ENCODE measurements at places on chromosomes 1 and 21.
A peak's percentile ranks its signal among the peaks of the same experiment; 100 is the strongest.

DNA sequence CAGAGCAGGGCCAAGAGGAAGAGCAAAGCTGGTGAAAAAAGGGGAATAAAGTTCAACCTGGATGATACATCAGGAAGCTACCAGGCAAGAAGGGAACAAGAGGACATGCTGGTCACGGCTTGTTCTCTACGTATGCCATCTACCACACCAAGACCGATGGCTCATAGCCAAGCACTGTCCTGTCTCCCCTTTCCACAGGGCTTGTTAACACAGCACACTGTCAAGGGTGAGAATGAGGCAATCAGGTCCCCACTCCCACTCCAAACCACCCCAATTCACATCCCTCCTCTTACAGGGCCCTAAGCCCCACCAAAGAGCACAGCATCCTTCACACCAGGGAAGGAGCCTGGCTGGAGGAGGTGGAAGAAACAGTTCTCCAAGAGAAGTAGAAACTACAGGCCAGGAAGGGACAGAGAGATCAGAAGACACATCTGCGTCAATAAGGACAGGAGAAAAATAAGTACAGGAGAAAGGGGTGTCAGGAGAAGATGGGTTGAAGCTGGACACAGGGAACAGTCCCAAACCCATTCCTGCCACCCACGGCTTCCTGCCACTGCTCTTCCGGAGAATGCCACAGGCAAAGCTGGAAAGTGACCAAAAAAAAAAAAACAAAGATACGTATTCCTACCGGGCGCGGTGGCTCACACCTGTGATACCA lies 923 bp upstream of the SHC1 start:
- DNase-seq, result no peak

GRCh38 chr1:226697151-226697928 lies 41.7 kb downstream of the ITPKB start:
- no peak for DNase-seq

DNA sequence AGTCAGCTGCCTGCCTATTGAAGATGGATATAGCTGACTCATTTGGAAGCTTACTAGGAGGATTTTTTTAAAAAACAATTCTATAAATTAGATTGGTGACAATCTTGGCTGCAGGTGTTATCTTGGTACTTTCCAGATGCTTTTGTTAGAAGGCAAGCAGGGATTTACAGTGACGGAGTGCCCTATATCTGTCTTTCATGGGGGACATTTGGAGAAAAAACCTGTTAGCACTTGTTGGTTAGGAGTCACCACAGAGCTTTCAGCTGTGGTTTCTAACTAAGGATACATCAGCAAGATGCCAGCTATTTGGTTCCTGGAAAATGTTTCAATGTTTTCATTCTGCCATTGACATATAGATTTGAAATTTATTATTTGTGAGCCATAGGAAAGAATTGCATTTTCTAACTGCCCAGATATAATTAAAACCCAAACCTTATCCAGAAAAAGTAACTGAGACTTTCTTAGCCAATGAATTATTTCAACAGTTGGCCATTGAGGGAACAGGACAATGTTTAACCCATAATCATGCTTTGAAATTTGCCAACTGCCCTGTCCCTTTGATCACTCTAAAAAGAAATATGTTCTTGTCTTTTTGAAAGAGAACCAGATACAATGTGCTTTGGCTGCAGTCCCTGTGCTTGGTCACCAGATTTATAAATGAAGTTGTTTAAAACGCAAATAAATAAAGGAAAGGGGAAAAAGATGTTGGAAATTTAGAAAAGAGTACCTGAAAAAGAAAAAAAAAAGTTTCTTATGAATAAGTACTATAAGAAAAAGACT lies 761.0 kb upstream of the CXADR start:
- DNase-seq, result no peak

GRCh38 chr1:39779821-39780220 lies 8.7 kb upstream of the OXCT2 start:
- no peak for DNase-seq

- DNase-seq, result no peak
Observed at GRCh38 chr1:3469849-3470649, 15.6 kb downstream of the ARHGEF16 start.

DNA sequence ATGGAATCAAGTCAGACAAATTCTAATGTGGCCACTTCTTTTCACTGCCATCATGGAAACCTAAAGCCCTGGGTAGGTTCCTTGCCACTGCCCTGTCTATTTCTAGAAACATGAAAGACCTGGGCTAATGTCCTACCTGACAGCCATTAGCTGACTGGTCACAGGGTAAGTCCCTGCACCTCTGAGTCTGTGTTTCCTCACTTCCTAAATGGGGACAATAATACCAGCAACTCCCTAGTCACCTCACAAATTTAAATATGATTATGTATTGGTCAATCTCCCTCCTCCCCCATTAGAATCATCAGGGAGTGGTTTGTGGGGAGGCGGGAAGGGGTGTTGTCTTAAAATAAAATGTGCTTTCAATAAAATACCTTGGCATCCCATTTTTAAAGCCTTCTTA lies 2.2 kb downstream of the CREG1 start:
- no peak for DNase-seq

GRCh38 chr1:156711011-156711817 lies 5.8 kb upstream of the CRABP2 start:
- DNase-seq, result peak; percentile 79

DNA sequence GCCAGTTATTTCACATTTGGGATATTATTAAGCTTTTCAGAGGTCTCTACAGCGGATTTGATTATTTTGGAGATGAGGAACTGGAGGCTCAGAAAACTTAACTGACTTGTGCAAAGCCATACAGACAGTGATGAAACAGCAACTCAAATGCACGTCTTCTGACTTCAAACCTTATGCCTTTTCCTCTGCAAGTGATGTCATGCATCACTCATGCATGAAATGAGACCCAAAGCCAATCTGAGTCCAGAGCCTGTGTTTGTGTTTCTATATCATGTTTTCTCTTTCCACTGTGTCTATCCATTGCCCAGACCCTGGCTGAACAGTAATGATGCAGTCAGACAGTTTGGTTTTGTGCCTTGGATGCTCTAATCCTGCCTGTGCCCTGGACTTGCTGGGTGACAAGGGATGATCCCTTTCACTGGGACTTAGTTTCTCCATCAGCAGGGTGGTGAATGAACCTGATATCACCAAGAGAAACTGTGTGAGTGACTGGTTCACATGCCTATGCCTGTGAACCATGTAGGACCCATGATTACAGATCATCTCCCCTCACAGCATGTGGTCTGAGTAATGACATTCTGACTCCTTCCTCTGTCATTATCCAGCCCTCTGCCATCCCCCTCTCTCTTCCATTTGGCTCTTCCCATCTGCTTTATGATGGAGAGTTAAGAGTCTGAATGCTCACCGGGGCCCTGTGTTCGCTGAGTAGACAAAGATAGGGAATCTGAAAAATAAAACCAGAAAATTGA lies 33.4 kb downstream of the SLAMF6 start:
- no peak for DNase-seq

GRCh38 chr1:219568733-219569132 lies 44.2 kb downstream of the ZC3H11B start:
- no peak for DNase-seq

DNA sequence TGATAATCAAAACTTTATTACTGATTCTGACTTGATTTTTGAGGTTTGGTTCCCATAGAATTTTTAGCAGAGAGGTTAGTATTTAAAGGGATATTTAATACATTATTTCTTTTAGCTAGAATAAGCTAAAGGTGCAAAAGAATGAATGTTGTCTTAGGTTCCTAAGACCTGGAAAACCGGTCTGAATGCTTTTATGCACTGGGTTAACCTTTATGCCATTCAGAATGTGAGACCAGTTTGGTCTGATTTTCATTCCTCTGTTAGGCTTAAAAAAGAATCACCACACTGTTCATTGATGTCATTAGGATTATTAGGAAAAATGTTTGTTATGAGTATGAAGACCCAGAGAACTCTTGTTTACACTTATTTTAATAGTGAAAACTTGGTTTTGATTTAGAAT lies 30.1 kb downstream of the RAP1A start:
- no peak for DNase-seq

DNA sequence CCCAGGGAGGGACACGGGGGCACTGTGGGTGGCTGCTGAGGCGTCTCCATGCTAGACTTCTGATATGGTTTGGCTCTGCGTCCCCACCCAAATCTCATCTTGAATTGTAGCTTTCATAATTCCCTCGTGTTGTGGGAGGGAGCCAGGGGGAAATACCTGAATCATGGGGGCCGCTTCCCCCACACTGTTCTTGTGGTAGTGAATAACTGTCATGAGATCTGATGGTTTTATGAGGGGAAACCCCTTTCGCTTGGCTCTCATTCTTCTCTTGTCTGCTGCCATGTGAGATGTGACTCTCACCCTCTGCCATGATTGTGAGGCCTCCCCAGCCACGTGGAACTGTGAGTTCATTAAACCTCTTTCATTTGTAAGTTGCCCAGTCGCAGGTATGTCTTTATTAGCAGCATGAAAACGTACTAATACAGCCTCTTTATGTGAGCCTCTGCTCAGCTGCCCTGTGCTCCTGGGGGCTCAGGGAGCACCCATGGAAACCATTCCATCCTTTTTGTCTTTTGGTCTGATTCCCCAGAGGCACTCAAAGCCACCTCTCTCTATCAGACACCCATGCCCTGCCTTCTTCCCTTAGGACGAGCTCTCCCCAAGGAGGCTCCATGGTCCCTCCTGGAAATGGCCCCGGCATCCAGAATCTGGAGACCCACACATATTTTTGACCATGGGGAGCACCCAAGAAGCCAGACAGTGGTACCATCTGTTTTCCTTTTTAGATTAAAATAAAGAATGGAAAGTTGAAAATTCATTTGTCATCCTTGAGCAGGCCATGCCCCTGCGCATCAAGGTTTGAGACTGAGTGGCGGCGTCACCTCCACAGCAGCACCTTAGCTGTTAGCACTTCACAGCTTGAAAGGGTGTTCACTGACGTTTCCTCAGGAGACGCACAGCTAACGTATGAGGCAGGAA lies 65.9 kb upstream of the FAM20B start:
- no peak for DNase-seq

GRCh38 chr21:34888569-34889319 lies 160.4 kb downstream of the RUNX1 start:
- DNase-seq, result peak; percentile 94

DNA sequence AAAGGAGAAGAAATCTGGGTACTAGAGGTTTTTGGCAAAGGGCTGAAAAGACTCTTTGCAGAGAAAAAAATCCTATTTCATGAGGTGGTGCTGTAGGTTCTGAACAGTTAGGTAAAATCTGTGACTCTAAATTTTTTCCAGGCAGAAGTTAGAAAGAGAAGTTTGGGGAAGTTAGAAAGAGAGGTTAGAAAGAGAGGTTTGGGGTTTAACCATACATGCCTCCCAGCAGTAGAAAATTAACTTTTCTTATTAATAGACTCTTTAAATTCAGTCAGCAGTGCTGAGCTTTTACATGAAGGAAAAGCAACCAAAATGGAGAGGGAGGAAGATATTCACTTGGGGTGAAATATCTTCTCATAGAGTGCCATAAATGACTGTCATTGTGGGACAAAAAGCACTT lies 12.2 kb downstream of the AMY1C start:
- no peak for DNase-seq

- DNase-seq, result no peak
Observed at GRCh38 chr1:94595658-94596057, 54.1 kb upstream of the F3 start.

GRCh38 chr1:62905872-62906271 lies 121.9 kb downstream of the ATG4C start:
- peak; percentile 28 for DNase-seq

GRCh38 chr1:90262791-90263190 lies 267.9 kb downstream of the ZNF326 start:
- DNase-seq, result no peak

GRCh38 chr1:153803470-153804056 lies 28.4 kb downstream of the SLC27A3 start:
- no peak for DNase-seq

DNA sequence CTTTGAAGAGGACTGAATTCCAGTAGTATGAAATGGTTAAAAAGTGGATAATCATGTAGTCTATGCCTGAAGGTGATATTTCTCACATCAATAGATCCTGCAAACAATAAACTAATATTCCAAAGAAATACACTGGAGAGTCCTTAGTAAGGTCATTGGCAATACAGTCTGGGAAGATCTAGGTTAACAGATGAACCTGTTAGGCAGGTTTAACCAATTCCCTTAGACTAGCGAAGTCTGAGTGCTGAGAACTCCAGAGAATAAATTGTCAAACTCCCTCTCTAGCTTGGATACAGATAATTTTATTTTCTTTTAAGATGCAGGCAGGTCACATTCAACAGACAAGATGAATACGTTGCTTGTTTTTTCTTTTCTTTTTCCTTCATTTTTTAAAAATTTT lies 2.4 kb downstream of the GPR157 start:
- no peak for DNase-seq

GRCh38 chr1:11428789-11429188 lies 50.2 kb upstream of the DISP3 start:
- DNase-seq, result no peak

GRCh38 chr1:244444854-244445253 lies 6.9 kb downstream of the ADSS2 start:
- no peak for DNase-seq

GRCh38 chr21:36584980-36585940 lies 105.3 kb upstream of the CLDN14 start:
- DNase-seq, result no peak

DNA sequence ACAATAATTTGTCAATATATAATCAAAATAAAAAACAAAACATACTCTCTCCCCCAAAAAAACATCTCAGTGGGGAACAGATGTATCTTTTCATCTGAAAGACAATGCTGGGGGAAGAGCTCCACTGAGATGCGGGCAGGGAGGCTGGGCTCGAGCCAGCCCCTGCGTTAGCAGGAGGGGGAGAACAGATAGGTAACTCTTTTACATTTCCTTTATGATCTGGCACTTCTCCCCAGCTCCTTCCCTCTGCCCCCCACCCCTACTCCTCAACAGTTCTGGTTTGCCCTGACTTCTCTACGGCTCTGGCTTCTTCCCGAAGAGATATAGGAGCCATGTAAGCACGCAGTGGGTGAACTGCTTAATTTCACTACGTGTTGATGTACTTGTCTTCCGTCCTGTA lies 12.4 kb downstream of the LEPR start:
- no peak for DNase-seq

DNA sequence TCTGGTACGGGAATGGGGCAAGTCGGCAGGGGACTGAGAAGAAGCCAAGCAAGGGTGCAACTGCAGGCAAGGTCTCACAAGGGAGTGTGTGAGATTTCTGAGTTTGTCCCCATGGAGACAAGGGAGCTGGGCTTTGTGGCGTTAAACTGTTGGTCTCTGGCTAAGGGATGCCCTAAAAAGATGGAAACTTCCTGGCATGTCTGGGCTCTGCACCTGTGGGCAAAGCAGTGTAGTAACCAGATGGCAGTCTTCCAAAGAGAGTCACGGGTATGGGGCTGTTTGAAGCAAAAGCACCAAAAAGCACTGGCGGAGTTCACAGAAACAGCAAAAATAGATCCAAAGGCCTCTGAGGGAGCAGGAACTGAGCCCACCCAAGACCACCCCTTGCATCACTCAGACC lies 104.8 kb upstream of the SLC44A3 start:
- no peak for DNase-seq

GRCh38 chr1:109620401-109620791 lies 759 bp downstream of the AMPD2 start:
- DNase-seq, result peak; percentile 77

DNA sequence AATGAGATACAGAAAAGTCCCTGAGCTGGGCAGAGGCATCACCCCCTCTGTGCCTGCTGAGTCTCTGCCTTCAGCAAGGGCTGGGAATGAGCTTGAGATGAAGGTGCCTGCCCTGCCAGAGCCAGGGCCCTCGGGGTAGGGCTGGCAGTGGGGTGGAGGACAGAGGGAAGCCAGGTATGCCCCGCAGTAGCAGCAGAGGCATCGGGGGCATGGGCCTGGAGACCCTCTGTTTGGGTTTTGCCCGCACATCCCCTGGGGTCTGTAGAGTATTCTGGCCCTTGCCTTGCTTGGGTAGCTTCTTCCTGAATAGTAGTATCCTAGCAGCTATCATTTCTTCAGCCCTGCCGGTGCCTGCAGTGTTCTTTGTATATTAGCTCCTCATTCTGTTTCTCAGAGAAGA lies 33.0 kb downstream of the QSOX1 start:
- DNase-seq, result no peak

All from right hindlimb (tissue), 1 donor.